ENCODE measurements at places on chromosomes 16 and 17.
A peak's percentile ranks its signal among the peaks of the same experiment; 100 is the strongest.

DNA sequence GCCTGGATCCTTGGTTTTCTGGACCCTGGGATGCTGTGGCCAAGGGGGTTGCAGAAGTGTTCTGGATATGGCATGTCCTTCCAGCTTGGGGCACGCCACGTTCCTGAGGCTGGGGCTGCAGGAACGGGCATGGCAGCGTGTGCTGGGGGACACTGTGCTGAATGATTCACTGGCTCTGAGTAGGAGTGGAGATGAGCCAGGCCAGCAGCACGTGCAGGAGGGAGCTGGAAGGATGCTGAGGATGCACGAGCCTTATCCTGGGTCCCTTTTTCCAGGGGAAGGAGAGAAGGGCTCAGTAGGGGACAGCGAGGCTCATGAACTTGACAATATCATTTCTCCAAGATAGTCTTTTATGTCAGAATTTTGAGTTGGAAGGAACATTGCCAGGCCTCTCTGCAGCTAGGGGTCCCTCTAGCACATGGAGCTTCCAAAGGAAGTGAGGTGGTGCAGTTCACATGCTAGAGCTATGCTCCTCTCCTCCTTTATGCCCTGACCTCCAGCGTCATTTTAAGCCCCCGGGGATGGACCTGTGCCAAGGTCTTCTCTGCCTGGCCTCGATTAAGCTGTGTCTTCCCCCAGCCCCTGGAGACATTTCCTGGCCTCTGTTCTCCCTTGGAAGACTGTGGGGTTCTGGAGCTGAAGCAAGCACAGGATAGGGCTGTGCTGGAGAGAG is 125.9 kb downstream of the OR1D5 start:
- DNase-seq: no peak

DNA sequence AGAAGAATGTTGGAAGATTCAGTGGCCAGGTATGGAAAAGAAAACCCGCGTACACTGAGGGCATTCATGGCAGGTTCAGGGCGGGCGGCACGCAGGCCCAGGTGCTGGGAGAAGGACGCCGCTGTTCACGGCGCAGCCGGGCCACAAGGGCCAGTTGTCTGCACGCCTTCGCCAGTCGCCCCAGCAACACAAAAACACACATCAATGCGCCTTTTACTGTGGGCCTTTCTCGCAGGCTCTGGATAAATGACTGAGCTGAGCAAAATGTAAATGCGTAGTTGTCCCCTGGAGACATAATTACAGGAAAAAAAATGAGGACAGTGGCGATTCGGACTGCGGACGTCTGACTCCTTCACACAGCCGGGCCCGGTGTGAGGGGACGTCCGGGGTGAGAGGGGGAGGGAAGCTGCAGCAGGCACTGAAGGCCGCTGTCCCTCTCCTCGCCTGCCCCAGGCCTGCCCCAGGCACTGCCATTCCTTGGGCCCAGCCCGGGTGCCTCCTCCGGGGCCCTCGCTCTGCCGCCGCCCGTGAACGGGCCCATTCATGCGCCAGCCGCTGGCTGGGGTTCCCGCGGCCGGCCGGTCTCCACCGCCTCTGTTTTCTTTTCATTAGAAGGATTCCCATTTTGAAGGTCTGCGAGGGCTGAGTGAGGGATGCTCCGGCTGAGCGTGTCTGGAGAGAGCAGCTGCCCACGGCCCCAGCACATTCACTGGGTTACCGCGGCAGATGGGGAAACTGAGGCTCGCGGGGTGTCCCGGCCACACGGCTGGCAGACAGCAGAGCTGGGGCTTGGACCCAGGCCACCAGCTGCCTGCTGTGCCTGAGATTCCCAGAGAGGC is 6.5 kb upstream of the ZNF469 start:
- no peak for DNase-seq

DNA sequence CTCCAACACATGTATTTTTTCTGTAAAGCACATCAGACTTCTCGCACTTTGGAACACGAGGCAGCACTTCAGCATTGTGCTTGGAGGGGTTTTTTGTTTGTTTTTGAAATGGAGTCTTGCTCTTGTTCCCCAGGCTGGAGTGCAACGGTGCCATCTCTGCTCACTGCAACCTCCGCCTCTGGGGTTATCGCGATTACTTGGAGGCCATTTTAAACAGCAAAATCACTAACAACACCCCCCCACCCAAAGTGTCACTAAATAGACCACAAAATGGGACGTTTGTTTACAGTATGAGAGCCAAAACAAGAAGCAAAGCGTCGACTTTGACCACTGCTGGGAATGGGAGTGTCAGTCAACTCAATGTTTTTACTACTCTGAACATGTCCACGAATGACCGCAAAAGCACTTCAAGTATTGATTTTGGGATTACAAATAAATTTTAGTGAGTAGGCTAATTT is 9.0 kb upstream of the C16orf87 start:
- no peak for DNase-seq

GRCh38 chr16:49446805-49447204 is 73.2 kb downstream of the C16orf78 start:
- DNase-seq: no peak

- DNase-seq: no peak
Measured at GRCh38 chr16:84724606-84725309, 25.0 kb downstream of the USP10 start.

DNA sequence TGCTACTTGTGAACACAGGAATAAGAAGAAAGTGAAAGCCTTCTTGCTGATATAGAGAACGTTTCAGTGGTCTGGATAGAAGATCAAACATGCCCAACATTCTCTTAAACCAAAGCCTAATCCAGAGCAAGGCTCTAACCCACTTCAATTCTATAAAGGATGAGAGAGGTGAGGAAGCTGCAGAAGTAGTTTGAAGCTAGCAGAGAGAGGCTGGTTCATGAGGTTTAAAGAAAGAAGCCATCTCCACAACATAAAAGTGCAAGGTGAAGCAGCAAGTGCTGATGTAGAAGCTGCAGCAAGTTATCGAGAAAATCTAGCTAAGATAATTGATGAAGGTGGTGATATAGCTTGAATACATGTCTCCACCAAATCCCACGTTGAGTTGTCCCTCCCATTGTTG is 383.3 kb upstream of the ASIC2 start:
- no peak for DNase-seq

- DNase-seq: no peak
Measured at GRCh38 chr17:33628500-33629346, 335.6 kb upstream of the ASIC2 start.

GRCh38 chr17:52751051-52751450 is 592.5 kb upstream of the CA10 start:
- no peak for DNase-seq

- no peak for DNase-seq
Measured at GRCh38 chr17:51463353-51463752, 203.0 kb downstream of the UTP18 start.

DNA sequence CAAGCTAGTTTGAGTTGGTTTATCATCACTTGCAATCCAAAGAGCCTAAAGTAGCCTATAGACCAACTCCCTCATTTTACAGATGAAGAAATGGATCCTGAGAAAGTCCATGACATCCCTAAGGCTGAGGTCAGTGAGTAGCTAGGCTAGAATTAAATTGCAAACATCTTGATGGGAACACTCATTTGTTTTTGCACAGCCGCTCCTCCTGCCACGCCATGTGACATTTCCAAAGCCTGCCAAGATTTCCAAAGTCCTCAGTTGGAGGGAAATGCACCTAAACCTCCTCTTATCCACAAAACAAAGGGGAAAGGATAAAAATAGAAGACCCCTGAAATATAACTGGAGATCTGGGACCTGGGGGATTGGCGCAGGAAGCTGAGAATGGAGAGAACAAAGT is 15.0 kb downstream of the TMEM92 start:
- no peak for DNase-seq

DNA sequence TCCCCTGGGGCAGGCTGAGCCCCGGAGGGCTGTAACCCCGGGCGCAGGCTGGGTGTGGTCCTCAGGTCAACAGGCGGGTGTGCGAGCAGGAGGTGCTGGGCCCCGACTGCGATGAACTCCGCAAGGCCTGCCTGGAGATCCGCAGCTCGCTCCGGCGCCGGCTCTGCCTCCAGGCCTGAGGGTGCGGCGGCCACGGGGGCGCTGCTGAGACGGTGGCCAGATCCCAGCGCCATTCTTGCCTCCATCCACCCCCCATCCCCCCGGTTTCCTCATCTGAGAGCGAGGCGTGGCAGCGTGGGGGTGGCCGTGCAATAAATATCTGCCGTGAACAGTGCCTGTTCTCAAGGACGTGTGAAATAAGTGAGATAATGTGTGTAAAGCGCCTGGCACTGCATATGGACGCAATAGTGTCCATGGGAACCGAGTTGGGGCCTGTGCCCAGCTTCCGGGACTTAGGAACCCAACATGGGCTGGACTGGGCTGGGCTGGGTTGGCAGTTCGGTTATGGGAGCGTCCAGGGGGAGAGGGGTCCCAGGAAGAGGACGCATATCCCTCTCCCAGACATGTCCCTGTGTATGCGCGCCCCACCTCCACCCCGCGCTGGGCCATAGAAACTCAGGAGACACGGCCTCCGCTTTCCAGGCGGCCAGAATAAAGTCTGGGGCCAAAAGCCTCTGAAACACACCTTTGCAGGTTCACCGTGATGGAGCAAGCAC is 15.0 kb downstream of the ZNF213 start:
- DNase-seq: peak; percentile 27

DNA sequence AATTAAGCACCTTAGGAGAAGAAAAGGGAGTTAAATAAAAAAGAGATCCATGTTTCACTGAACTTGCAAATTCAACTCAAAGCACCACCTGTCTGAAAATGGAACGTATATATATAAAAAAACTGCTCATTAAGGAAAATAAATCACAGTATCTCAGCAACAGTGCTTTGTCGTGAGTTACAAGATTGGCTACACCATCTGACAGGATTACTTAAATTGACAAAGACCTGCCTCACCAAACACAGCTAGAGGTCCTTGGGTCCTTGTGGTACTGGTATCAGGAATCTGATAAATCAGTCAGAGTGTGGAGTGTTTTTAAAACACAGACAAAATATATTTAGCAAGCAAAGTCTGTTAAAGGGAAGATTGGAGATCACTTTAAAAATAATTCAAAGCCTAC is 63.9 kb downstream of the KANSL1 start:
- no peak for DNase-seq

DNA sequence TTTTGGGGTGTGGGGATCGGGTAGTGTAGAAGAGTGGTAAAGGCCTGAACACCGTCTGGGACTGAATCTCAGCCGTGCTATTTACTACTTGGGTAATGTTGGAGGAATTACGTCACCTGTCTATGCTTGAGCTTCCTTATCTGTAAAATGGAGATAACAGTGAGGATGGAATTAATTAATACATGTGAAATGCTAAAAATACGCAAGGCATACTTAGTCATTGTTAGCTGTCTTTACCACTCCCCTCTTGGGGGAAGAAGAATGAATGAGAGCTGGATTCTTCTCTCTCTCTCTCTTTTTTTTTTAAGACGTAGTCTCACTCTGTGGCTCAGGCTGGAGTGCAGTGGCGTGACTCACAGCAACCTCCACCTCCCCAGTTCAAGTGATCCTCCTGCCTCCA is 41.1 kb upstream of the TANGO6 start:
- DNase-seq: no peak

GRCh38 chr17:66299711-66300110 is 2.7 kb upstream of the PRKCA start:
- DNase-seq: no peak

DNA sequence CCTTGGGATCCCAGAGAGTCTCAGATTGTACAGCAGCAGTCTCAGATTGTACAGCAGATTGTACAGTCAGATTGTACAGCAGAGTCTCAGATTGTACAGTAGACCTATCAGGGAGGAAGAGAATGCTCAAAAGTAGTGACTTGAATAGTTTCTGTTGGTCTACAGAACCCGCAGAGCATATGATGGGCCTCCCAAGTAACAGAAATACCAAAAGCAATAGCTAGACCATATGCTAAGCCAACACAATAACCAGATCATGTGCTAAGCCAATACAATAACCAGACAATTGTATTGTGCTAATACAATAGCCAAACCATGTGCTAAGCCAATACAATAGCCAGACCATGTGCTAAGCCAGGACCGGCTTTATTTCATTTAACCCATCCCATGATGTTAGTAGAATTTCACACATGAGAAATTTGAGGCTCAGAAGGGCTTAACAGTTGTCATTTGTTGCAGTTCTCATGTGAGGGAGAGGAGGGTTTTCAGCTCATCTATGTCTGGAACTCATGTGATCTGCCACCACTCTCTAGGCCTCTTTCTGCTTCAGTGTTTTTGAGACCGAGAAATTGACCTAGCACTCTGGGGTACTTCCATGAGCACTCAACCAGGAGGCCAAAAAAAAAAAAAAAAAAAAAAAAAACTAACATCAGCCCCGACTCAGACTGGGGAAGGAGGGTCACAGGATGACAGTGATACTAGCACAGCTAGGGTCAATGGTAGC is 144.0 kb downstream of the SOX9 start:
- no peak for DNase-seq

GRCh38 chr17:77810536-77810935 is 148.0 kb upstream of the TNRC6C start:
- DNase-seq: no peak

DNA sequence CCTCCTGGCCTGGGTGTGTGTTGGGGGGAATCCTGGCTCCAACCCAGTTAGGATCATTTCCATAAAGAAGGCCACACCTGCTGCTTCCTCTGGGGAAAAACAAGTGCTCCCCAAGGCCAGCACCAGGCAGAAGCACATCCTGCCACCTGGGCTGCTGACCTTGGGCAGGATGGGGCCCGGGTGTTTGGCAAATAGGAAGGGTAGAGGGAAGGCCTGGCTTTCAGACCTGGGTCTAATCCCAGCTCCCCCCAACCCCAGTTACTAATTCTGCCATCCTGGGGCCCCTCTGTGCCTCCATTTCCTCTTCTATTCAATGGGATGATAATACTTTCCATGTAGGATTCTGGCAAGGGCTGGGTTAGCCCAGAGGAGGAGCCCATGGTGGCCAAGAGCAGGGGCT is 3.0 kb upstream of the NLRC5 start:
- no peak for DNase-seq

DNA sequence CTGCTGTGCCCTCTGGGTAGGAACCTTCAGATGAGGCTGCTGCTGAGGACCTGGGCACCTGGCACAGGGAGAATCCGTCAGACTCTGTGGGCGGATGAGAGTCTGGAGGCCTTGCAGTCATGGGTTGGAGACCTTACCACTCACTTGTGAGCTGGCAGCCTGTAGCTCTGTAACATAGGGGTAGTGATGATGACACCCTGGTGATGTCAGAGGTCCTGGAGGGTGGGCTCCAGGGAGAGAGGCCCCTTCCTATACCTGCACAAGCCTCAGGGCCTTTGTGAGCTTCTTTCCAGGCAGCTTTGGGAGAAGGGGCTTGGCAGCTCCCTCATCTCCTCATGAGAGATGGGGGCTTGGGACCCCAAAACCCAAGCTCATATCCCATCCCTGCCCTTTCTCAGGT is 1.6 kb downstream of the MIEF2 start:
- DNase-seq: no peak

DNA sequence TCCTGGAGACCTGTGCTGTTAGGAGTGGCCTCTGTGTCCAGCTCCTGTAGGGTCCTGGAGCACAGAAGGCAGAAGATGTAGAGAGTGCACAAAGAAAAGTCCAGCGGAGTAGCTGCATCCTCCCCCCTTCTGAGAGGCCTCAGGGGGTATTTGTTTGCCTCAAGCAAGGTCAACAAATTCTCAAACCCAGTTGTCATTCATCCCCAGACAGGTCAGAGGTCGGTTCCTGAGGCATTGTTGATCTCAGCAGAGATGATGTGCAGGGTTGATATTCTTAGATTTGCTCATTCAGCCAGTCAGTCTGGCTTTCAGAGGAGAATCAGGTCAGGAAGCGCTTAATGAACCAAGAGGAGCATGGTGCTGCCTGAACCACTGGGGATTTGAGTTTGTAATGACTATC is 8.3 kb upstream of the RBFOX1 start:
- no peak for DNase-seq
